ENCODE measurements at places on chromosomes 3 and 15. TPM values are rescaled to one million over a fixed set of nuclear protein-coding genes. Genes with fewer than 3 reads are reported as not detected.

The IGSF10 gene
- total RNA-seq: 0.33 TPM

The SCG5 gene
- total RNA-seq: 3.2 TPM

The JMJD7 gene
- 5.7 TPM for total RNA-seq

The FBXO22 gene
- total RNA-seq: 67.6 TPM
